ENCODE measurements at places on chromosomes 3 and 15.
A peak's percentile ranks its signal among the peaks of the same experiment; 100 is the strongest.

- no peak for DNase-seq
Measured at GRCh38 chr3:129003578-129004112, 2.5 kb downstream of the EFCC1 start.

DNA sequence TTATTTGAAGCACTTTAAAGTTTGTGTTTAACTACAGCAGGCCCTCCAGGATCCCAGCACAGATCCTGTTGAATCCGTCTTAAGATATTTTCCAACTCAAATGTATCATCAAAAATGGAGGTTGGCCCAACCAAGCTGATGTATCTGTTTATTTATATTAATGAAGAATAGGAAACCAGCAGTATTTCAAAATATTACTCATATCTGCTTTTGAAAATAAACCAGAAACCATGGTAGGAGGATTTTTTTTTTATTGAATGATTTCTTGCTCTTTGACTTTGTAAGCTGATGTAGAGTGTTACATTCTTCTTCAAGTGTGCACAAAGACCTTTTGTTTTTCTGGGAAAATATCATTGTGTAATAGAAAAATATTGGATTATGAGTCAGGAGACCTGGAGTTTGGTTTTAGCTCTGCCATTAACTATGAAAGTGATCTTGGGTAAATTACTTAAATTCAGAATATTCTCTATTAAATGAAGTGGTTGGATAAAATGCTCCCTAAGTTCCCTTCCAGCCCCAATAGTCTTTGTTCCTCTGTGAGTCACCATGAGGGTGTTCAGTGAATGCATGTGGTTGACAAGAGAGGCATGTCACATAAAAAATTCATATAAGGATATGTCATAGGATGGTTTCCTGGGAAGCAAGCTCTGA, 221.3 kb upstream of the GAP43 start:
- no peak for DNase-seq

- DNase-seq = no peak
Measured at GRCh38 chr3:190359813-190360212, 28.1 kb upstream of the CLDN16 start.

DNA sequence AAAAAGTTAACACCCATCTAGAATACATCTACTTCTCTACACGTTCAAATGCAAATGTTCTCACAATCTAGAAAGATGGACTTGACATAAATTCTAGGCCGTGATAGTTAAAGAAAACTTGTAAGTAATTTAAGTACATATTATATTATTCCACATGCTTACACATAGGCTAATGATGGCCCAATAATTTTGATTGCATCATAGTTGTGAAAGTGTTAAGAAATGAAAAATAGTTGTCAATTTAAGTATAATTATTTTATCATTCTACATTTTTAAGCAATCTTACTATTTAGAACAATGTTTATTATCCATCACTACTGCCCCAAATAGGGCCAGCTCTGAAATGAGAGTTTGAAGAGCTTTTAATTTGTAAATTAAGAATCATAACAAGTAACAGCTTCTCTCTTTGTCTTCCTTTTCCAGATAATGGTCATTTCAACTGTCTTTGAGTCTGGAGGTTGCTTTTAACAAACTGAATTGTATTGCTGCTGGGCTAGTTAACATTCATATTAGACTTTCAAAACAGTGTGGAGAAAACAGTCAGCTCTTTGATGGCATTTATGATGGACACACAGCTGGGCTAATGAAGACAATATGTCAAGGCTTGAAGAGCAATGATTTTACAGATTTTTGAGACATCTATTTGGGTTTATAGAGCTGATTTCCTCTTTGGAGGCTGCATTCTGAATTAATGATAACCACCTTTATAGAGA, 246.1 kb upstream of the KCNH8 start:
- no peak for DNase-seq

DNA sequence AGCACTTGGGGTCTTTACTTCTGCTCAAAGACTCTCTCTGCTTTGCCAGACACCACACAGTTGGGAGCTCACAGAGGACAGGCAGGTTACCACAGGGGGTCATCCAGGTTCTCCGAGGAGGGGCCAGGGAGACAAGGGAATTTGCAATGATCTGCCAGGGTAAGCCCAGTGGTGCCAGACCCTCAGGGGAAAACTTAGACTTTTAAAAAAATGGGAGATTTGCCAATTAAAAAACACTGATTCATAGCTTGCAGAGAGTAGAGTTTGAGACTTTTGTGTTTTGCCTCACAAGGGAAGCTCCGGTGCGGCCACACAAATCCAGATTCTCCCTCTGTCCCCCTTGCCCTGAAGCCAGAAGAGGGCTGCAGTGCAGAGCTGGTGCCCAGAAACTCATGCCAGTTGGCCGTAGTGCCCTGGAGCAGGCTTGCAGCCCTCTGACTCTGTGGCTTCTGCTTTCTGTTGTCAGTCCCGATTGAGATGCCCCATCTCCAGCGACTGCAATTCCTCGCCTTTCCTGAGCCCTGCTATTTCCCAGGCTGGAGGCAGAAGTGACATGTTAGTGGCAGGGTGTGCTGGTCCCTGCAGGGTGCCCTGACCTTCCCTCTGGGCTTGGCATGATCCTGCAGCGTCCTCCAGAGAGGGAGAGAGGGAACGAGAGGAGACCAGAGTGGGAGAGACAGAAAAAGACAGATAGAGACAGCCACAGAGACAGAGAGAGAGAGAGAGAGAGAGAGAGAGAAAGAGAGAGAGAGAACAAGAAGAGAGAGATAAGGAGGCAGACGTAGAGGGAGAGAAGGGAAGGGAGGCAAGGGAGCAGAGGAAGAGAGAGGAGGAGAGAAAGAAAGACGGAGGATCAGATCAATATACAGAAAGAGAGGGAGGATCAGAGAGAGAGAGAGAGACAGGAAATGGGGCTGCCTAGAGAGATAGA, 46.0 kb downstream of the RHCG start:
- no peak for DNase-seq

DNA sequence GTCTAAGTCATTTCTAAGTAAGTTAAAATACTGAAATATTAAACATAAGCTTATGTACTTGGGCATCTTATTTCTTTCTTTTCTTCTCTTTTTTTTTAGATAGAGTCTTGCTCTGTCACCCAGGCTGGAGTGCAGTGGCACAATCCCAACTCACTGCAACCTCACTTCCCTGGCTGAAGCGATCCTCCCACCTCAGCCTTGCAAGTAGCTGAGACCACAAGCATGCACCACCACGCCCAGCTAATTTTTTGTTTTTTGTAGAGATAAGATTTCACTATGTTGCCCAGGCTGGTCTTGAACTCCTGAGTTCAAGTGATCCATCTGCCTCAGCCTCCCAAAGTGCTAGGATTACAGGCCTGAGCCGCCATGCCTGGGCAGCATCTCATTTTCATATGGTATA, 16.0 kb upstream of the ZNF710 start:
- DNase-seq = no peak

- peak; percentile 49 for DNase-seq
Measured at GRCh38 chr3:65713016-65713415, 325.7 kb downstream of the MAGI1 start.

DNA sequence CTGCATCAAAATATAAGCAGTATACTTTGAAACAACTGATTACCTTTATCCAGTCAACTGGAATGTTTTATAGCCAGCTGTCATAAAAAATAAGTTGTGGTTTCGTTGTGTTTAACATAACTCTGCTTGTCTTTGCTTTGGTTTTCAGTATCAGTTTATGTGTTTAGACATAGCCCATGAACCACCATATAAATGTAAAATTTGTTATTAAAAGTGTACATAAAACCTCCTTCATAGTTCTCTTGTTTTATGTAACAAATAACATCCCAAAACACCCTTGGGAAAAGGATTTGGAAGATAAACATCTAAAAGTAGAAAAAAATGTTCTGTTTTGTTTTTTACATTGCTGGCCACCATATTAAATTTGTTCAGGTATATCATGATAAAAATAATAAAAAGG, 347.0 kb upstream of the PROK2 start:
- DNase-seq = no peak

DNA sequence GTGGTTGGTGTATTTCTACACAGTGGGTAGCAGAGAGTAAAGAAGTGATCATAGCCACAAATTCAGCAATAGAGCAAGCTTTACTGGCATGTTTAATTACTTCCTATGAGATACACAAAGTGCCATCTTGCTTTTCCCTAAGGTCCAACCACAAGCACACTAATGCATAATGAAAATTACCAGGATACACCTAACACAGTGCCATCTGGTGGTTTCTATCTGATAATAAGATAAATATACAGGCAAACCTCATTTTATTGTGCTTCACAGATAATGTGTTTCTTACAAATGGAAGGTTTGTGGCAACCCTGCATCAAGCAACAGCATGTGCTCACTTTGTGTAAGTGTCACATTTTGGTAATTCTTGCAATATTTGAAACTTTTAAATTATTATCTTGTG, 223.0 kb downstream of the NSUN3 start:
- DNase-seq = no peak

- DNase-seq = no peak
Measured at GRCh38 chr3:197028728-197029510, 698 bp downstream of the MELTF start.

- DNase-seq = no peak
Measured at GRCh38 chr3:184414418-184415202, 34.8 kb downstream of the CHRD start.

DNA sequence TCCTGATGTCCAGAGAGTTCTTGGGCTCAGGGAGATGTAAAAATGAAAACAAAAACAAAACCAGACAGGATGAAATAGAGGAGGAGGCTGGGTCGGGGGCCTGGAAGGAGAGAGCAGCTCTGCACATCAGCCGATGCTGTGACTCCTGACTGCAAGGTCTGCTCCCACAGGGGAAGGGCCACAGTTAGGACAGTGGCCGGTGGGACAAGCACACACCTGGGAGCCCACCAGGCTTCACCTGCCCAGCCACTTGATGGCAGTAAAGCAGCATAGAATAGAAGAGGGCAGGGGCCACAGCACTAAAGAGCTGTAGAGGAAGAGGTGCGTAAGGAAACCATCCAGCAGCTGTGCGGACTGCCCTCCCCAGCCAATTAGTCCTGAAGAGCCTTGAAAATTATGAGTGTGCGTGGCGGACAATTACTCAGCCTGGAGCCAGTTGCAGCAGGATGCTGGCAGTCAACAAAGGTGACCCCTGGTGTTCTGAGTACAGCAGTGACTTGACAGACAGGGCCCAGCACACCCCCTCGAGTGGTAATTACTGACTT, 29.8 kb downstream of the ALS2CL start:
- DNase-seq = no peak

DNA sequence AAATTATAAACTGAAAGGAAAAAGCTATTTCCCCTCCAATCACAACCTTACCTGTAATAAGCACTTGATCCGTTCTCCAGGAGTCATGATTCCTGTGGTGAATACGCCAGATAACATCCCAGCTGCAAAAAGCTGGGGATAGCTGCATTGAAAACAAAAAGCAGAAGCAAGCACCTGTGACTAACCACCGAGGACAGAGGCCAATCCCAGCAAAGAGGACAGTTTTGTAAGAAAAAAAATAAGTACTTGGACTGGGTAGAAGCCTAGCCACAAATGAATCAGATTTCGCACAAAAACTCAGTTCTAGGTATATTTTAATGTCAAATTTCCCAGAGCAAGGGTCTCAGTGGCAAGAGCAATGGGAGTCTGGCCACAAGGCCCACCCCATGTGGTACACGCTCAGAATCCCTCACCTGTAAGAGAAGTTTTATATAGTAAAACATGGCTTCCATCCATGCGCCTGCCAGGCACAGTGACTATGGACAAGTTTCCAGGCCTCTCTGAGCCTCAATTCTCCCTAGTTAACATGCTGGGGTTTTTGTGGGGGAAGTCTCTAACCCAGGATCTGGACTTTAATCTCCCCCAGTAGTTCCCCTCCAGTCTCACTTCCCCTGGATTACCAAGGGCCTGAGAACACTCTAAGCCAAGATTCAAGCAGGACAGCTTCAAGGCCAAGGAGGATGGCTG, 19.2 kb downstream of the SLC25A20 start:
- DNase-seq = no peak

- peak; percentile 89 for DNase-seq
Measured at GRCh38 chr15:90265271-90266060, at the start of gene NGRN. NGRN (plus strand) TSS chr15:90265672; CDS start chr15:90265713, 41 bp downstream.

DNA sequence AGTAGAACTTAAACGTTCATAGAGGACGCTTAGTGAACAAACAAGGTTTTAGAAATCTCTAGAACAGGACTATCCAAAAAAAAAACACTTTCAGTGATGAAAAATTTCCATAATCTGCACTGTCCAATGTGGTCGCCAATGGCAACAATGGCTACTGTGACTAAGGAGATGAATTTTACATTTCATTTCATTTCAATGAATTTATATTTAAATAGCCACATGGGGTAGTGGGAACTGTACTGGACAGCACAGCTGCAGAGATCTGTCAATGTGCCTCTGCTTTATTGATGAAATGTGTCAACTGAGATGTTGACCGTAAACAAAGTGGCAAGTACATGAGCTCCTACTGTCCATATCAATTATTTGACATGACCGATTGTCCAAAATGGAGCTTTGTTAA, 222.5 kb downstream of the MAGI1 start:
- no peak for DNase-seq

DNA sequence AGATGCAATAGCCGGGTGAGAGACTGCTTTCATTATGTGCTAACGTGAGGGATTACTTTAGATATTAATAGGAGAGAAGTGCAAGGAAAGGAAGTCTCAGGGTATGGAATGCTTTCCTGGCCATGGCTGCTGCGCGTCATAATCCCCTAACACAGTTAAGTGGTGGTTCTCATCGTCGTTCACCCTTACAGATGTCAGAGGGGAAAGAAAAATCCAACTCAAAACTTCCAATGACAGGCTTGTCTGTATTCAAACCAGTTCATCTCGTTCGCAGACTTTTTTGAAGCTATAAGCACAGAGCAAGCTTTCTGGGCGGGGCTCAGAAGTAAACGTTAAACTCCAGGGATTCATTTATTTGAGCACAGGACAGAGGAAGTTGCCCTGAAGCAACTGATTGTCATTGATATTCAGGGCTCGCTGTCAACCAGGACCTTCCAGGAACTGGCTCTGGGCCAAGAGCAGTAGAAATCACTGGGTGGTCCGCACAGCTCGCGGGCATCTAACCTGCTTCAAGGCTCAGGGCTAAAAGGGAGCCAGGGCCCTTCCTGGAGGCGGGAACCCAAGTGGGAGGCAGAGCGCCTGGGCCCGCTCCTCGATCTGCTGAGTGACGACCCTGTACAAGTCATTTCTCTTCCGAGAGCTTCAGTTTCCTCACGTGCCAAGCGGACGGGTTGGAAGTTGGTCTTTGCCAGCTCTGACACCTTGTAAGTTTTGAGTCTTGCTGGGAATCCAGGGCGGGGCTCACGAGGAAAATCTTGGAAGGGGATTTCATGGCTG, 1.1 kb upstream of the LPP start:
- peak; percentile 76 for DNase-seq

GRCh38 chr15:95196176-95196915, 965.0 kb downstream of the MCTP2 start:
- no peak for DNase-seq

DNA sequence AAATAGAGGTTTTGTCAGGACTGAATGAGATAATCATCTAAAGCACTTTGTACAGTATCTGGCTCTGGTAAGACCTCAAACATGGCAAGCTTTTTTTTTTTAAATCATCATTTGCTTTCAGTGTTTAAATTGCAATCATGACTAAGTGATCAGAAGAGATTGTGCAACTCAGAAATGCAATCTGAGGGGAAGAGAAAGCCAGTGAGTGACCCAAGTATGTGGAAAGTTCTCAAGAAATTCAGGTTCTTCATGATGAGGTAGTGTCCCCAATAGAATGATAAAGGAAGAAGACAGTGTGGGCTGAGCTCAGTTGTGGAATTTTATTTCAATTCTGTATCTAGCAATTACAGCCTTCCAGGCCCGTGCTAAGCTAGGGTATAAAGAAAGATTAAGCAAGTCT, 132.2 kb upstream of the TBC1D5 start:
- no peak for DNase-seq

All from NT2/D1 (cell line).